Substantia nigra (tissue), 51 donors: ENCODE measurements at places on chromosomes 1 and 21.

- no peak for DNase-seq
Measured at GRCh38 chr1:10917513-10918454, 94.7 kb upstream of the TARDBP start.

GRCh38 chr1:18651713-18652112 is 21.1 kb downstream of the PAX7 start:
- DNase-seq: no peak

GRCh38 chr1:155657463-155657862 is 31.1 kb downstream of the YY1AP1 start:
- no peak for DNase-seq

- DNase-seq: no peak
Measured at GRCh38 chr21:22516230-22516629, 1518.0 kb downstream of the NCAM2 start.

DNA sequence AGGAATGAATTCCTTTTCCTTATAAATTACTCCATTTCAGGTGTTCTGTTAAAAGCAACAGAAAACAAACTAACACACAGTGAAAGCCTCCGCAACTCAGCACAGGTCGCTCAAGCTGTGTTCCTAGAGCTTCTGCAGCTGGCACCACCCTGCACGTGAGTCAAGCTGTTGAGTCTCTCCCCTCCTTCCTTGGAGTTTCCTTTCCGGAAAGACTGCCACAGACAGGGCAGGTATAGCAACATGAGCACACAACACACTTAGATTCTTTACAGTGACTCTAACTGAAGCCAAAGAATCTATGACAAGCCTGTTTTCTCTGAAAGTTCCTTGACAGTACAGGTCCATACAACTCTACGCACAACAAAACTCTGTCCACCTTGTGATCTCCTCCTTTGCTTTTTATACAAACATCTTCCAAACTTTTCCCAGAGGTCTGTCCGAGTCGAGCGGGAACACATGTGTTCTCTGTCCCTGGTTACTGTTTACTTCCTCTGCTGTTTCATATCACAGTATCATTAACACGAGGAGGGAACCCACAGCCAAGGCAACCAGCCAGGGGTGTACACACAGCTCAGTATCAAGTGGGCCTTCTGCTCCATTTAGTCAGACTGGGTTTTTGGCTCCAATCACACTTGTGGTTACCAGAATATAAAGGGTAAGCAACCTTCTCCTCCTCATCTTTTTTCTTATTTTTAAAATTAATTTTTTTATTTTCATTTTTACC is 38.7 kb upstream of the DESI2 start:
- no peak for DNase-seq

GRCh38 chr1:154938604-154939399 is 2.3 kb upstream of the PMVK start:
- no peak for DNase-seq

- DNase-seq: no peak
Measured at GRCh38 chr1:98906809-98907208, 97.9 kb downstream of the PLPPR5 start.
